ENCODE measurements at places on chromosomes 1 and 21. TPM values are rescaled to one million over a fixed set of nuclear protein-coding genes. Genes with fewer than 3 reads are reported as not detected.

NR5A2 gene
- 0.23 TPM for total RNA-seq

DNA sequence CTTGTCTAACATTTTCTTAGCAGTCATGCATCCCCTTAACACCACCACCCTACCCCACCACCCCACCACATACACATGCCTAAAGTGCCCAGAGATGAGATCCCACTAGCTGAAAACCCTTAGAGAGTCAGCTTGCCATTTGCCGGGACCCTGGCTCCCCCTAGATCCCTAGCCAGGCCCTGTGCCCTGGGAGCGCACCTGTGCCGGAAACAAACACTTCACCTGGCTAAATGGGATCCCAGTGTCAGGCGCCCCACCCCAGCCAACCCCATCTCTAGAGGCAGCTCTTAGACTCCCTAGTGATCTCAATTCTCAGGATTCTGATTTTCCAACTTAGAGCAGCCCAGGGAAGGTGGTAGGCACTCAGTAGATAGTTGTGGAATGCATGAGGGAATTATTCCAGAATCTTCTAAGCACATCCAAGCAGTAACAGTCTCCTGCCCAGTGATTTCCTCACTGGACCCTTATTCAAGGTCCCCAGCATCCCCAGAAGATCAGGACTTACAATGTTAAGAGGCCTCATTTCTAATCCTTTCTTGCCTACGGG is 105.2 kb downstream of the LAMC2 start:
- no peak for DNase-seq

GRCh38 chr21:26408511-26408910 is 164.6 kb downstream of the CYYR1 start:
- no peak for DNase-seq

RYR2 gene
- 1.1 TPM for total RNA-seq

- peak; percentile 76 for DNase-seq
Measured at GRCh38 chr1:19949016-19949415, 25.6 kb upstream of the PLA2G2E start.

APOBEC4 gene
- total RNA-seq, result not detected

DNA sequence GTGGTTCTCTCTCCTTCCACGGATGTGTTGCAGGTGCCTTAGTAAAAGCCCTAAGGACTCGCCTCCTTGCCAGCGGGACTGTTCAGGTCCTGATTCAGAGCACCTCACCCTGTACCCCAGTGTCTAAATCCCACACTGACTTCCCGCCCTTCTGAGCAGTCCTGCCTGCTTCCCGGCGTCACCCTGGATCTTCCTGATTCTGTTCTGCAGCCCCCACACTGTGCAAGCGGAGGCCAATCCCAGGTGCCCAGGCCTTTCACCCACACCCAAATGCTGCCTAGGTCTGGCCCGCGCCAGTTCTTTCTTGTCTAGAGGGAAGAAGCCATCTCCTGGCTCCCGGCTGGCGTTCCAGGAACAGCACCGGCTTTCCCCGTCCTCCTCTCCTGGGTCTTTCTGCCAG is 95.9 kb upstream of the GALNT2 start:
- no peak for DNase-seq

GRCh38 chr1:168603501-168604110 is 27.2 kb downstream of the XCL1 start:
- DNase-seq, result peak; percentile 85
